ENCODE measurements at places on chromosomes 3 and 15.
A peak's percentile ranks its signal among the peaks of the same experiment; 100 is the strongest.

GRCh38 chr3:196419386-196419785, 12.8 kb downstream of the UBXN7 start:
- DNase-seq, result no peak

DNA sequence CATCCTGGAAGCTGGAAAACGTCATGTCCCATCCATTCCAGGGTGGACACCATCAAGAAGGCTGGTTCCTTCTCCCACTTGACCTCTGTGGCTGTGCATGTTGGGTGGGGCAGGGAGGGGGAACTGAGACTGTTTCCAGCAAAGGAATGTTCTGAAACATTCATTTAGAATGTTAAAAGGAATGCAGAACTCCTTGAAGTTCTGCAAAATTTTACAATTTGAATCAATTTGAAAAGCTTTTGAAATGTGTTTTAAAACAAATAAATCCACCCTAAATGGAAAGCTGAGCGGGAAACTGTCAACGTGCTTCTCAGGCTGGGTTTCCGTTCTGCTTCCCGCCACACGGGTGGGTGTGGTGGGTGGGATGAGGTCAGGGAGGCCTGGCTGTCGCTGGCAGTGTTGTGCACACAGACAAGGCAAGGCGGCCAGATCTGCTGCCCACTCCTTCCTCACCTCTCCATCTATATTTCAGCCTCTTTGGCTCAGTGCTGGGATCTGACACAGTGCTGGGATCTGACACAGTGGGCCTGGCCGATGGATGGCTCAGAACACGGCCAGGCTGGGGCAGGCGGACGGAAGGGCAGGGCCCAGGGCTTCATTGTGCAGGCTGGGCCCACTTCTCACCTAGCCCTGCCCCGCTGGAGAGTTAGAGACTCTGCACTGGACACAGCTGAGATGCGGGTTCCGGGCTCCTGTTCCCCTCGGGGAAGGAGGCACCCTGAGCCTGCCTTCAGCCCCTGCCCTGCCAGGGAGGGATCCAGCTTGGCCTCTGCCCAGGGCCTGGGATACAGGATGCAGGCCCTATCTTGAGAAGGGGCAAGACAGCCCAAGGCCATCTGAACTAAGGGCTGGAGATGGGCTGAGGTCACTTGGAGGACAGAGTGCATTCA, 110.4 kb downstream of the TMEM266 start:
- no peak for DNase-seq

DNA sequence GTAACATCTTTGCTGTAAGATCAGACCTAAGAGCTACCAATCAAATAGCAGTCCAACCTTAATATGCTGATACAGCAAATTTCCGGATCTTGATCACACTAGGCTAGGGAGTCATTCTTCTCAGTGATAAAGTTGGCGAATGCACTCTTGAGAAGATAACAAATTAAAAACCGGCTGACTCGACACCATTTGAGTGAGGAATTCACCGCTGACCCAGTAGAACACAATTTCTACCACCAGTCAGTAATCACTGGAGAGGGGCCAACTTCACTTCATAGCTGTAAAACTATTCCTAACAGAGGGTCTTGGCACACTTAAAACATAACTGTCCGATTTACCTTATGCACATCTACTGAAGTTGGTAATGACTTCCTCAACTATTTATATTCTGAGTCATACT, 47.2 kb downstream of the MEIS2 start:
- no peak for DNase-seq

- no peak for DNase-seq
Observed at GRCh38 chr15:63953524-63953923, 92.8 kb downstream of the DAPK2 start.

DNA sequence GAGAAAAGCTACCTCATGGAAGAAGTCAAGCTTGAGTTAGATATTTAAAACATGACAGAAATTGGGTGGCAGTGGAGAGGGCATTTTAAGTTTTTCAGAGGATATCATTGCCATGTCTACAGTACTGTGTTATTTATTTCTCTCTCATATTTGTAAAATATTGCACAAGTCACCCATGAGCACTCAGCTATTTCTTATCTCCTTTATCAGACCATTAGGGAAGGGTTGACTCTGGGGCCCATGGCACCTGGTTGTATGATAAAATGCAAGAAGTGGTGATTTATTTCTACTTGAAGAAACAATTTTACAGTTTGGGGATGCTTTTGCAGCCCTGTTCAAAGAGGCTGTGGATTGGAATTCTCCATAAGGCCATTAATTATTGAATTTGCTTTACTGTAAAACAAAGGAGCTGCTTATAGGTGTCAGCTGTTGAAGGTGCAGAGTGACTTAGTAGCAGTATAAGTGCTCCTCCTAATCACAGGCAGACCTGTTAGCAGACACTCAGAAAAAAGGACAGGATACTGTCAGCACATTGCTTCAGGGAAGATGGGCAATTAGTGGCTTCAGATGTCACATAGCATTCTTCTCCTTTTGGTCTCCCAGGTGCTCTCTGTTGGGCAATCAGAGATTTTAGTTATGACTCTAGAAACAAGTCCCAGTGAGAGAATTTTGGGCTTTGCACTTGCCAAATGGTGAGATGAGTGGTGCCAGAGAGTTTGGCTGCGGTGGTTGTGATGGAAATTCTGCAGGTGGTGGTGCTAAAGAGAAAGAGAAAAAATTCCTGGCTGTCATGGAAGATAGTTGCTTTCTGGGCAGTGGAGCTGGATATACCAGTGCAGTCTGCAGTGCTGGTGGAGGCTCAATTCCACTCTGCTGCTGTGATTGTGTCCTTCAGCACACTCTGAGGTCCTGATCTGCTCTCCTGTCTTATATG, 129.7 kb upstream of the ROPN1 start:
- no peak for DNase-seq

- DNase-seq, result no peak
Observed at GRCh38 chr3:122111974-122112373, 56.8 kb downstream of the CD86 start.

DNA sequence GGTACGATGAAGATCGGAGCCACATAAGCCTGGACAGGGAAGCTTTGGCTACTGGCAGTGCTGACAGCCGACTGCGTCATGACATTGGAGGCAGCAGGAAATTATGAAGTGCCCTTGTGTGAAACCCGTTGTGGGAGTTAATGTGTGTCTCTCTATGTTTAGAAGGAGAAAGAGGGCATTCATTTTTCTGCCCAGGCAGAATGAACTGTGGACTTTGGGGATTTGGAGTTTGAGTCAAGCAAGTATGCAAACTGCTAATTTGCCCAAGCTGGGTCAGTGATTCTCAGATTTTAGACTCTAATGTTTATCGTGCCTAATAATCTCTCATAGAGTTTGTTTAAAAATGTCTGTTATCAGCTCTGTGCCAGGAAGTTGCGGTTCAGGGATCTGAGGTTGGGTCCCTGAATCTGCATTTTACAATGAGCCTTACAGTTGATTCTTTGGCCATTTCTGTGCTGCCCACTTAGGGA, 5.6 kb downstream of the CTXND1 start:
- peak; percentile 50 for DNase-seq

- no peak for DNase-seq
Observed at GRCh38 chr3:186075931-186076567, 32.8 kb downstream of the ETV5 start.

GRCh38 chr3:9780910-9781309, 11.2 kb upstream of the CAMK1 start:
- DNase-seq, result no peak

DNA sequence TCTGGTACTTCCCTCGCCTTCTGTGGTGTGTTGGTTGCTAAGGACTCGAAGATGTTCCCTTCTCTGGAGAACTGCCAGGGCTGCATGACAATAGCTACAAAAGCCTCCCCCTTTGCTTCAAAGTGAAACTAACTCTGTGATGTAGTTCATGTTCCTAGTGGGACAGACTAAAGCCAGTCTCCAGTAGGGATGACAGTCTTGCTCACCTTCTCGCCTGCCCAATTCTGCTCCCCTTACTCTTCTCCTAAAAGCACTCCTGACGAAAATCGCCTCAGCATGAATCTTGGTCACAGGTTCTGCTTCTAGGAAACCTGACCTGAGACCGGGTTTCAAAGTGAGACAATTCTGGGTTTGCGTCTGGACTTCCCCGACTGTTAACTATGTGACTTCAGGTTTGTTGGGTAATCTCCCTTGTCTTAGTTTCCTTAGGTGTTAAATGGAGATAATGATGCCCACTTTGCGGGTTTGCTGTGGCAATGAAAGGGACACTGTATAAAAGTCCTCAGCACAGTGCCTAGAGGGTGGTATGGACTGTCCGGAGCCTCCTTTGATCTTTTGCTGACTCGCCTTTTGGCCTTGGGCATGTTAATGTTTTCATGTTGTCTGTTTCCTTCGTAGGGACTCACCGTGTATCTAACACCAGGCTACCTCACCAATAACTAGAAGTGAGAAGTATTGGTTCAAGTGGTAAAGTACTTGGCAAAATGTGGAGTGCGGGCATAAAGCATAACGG, 24.9 kb upstream of the THRB start:
- no peak for DNase-seq

- DNase-seq, result no peak
Observed at GRCh38 chr15:28901587-28901980, 15.8 kb downstream of the APBA2 start.

DNA sequence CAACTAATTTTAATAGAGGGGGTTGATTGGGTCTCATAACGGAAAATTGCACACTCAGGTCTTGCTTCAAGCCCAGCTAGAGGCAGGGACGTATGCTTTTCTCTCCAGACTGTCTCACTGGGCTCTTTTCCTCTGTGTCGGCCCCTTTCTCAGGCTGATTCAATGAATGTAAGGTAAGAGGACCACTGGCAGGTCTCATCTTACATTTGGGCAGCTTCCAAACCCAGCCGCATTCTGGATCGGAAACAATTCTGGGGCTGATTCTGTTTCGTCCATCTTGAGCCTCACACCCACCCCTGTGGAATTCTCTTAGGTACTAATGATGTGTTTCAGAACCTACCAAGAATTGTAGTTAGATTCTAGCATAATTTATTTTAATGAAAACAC, 40.7 kb downstream of the TMEM212 start:
- DNase-seq, result no peak

All from putamen (tissue), 1 donor.